Fibroblast of the aortic adventitia (primary cell): ENCODE measurements at places on chromosomes 7 and 10. TPM values are rescaled to one million over a fixed set of nuclear protein-coding genes. Genes with fewer than 3 reads are reported as not detected.

DNA sequence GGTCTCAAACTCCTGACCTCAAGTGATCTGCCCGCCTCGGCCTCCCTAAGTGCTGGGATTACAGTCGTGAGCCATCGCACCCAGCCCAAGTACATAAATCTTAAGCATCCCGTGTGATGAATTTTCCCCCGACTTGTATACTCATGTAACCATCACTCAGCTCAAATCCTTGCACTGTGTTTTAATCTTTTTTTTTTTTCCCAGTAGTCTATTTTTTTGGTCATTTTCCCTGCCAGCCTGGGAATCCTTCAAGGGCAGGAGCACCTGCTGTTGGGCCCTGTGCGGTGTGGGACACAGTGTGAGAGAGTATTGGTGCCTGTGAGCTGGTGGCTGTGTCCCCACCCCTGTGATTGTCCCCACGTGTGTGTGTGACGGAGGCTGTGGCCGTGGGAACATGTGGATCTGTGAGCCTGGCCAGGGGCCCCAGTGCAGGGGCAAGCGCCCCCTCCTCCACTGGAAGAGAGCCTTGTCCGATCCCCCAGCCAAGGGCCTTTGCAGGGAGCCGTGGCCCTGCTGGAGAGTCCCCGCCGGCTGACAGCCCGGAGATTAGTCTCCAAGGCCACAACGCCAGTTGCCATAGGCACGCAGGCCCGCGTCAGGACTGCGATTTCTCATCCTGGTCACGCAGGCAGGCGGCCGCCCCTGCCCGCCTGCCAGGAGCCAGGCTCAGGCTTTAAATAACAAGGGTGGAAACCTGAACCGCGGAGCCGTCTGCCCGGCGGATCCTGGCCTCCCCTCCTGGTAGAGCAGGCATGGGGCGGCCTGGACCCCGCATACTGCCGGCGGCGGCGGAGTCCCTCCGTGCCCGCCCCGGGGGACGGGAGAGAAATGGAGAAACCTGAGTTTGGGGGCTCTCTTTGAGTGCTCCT is 26.5 kb downstream of the GTF2IRD1 start:
- DNase-seq = peak; percentile 89

- DNase-seq = no peak
These were observed 444.1 kb downstream of the GRID1 start for GRCh38 chr10:85922356-85923129.

LRRTM3 gene
- total RNA-seq = under 0.01 TPM in 1 of 2 replicates, not detected in the other

DNA sequence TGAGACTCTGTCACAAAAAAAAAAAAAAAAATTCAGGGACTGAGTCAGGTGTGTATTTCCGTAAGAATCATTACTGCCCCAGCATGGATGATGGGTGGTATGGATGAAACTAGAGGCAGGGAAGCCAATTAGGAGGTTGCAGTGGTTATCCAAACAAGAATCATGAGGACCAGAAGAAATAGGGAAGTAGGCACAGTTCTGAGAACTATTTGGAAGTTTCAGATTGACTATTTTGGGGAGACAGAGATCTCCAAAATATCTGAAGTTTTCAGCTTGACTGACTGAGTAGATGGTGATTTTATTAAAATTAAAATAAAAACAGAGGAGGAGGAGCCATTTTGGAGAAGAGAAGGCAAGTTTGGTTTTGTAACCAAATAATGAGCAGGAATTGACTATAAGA is 119.4 kb upstream of the NRBF2 start:
- no peak for DNase-seq

- DNase-seq = no peak
These were observed 226.0 kb downstream of the SORCS1 start for GRCh38 chr10:106938513-106938912.
